ENCODE measurements at places on chromosomes 2 and 18. TPM values are rescaled to one million over a fixed set of nuclear protein-coding genes. Genes with fewer than 3 reads are reported as not detected.

LCT gene
- 0.06 TPM for total RNA-seq

DNA sequence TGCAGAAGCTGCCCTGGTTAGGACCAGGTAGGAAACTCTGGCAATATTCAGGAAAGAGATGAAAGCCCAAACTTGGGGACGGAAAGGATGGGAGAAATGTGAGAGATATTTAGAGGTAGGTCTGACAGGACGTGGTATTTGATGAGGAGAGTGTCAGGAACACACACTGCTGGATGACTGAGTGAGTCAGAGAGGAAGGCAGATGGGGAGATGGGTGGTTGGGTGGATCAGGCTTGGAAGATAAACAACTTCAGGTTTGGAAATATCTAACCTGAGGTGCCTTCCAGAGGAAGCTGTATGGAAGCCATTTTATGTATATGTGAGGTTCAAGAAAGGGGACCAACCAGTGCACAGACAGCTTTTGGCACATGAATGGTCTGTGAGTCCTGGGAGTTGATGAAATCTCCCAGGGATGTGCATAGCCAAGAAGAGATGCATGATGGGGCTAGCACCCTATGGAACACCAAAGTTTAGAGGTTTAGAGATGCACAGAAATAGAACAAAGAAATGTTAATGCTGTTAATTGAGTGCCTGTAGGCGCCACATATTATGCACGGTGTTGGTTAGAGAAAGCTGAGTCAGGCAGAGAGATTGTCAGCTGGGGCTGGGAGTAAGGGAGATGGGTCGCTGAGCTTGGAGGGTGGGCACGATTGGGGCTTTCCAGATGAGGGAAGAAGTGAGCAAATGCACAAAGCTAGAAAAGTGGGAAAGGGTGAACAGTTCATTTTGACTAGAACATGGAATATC lies 101.0 kb downstream of the VIT start:
- no peaks in the 10 kb centered on the region for H3K4me1 ChIP-seq
- no peak for DNase-seq
- H3K27me3 ChIP-seq: no peaks in the 10 kb centered on the region
- no peaks in the 10 kb centered on the region for H3K36me3 ChIP-seq
- no peak overlapping the region for H3K4me3 ChIP-seq

GRCh38 chr2:241289597-241289996 lies 25.9 kb downstream of the HDLBP start:
- DNase-seq: no peak
- no peaks in the 10 kb centered on the region for H3K36me3 ChIP-seq
- H3K27ac ChIP-seq: no peak overlapping the region
- H3K4me3 ChIP-seq: no peak overlapping the region

- peaks cover 54% of the 10 kb centered on the region for H3K4me1 ChIP-seq
- no peak for DNase-seq
- H3K36me3 ChIP-seq: no peaks in the 10 kb centered on the region
- no peak overlapping the region for H3K27ac ChIP-seq
- H3K27me3 ChIP-seq: no peaks in the 10 kb centered on the region
Observed at GRCh38 chr2:233356546-233357308, 2.4 kb downstream of the DGKD start.

DNA sequence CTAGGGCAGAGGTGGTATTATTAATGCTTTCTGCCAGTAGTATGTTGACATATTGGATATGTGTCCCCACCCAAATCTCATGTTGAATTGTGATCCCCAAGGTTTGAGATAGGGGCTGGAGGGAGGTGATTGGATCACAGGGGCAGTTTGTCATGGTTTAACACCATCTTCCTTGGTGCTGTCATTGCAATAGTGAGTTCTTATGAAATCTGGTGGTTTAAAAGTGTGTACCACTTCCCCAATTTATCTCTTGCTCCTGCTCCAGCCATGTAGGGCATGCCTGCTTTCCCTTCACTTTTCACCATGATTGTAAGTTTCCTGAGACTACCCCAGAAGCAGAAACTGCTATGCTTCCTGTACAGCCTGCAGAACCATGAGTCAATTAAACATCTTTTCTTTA lies 47.1 kb upstream of the THSD7B start:
- H3K4me1 ChIP-seq: no peaks in the 10 kb centered on the region
- no peak for DNase-seq
- H3K27ac ChIP-seq: no peak overlapping the region
- H3K4me3 ChIP-seq: no peak overlapping the region
- H3K27me3 ChIP-seq: no peaks in the 10 kb centered on the region

DNA sequence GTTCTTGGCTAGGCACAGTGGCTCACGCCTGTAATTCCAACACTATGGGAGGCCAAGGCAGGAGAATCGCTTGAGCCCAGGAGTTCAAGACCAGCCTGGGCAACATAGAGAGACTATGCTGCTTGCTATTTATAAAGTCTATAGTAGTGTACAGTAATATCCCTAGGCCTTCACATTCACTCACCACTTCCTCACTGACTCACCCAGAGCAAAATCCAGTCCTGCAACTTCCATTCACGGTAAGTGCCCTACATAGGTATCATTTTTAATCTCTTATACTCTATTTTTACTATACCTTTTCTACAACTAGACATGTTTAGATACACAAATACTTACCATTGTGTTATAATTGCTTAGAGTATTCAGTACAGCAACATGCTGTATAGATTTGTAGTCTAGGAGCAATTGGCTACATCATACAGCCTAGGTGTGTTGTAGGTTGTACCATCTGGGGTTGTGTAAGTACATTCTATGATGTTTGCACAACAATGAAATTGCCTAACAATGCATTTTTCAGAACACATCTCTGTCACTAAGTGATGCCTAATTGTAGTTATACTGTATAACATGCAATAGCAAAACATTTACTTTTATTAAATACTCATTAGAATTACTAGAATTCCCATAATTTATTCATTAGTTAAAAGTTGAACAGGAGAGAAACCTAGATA lies 8.8 kb downstream of the DHX57 start:
- H3K4me3 ChIP-seq: no peak overlapping the region
- H3K4me1 ChIP-seq: no peaks in the 10 kb centered on the region
- DNase-seq: no peak
- H3K36me3 ChIP-seq: peaks cover 2% of the 10 kb centered on the region
- no peaks in the 10 kb centered on the region for H3K27me3 ChIP-seq
- H3K27ac ChIP-seq: no peak overlapping the region

- H3K4me3 ChIP-seq: no peak overlapping the region
- no peaks in the 10 kb centered on the region for H3K4me1 ChIP-seq
- H3K27me3 ChIP-seq: no peaks in the 10 kb centered on the region
- no peaks in the 10 kb centered on the region for H3K36me3 ChIP-seq
- DNase-seq: no peak
Observed at GRCh38 chr2:128388499-128388941, 69.9 kb upstream of the HS6ST1 start.

TSPYL6 gene
- total RNA-seq: not detected

DNA sequence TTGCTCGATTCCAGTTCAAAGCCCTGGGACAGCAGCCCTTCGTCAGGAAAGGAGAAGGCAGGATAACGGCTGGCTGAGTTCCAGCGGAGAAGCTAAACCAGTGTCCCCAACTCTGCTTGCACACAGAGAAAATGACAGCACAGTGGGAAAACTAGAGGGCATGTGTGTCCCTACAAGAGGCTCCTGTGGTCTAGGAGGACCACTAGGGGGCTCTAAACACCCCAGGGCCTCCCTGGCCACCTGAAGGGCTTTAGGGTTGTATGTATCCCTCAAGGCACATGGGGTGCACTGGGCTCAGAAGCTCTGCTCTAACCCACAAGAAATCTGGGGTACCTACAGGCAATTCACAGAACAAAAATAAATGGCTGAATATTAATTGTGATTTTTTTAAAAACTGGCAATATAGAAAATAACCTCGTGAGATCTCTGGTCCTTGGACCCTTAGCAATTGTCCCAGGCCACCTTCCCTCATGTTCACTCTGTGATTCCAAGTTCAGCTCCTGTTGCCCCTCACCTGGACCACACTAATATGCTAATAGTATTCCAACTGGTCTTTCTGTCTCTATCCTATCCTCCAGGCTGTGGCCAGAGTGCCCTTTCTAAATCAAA lies 17.5 kb downstream of the STAT1 start:
- H3K27me3 ChIP-seq: no peaks in the 10 kb centered on the region
- H3K4me3 ChIP-seq: no peak overlapping the region
- peaks cover 92% of the 10 kb centered on the region for H3K36me3 ChIP-seq
- DNase-seq: peak; percentile 40

- H3K4me1 ChIP-seq: peaks cover 25% of the 10 kb centered on the region
- DNase-seq: no peak
- no peaks in the 10 kb centered on the region for H3K36me3 ChIP-seq
- H3K4me3 ChIP-seq: no peak overlapping the region
- no peak overlapping the region for H3K27ac ChIP-seq
- no peaks in the 10 kb centered on the region for H3K27me3 ChIP-seq
Observed at GRCh38 chr2:37318401-37318800, 6.2 kb downstream of the PRKD3 start.

DNA sequence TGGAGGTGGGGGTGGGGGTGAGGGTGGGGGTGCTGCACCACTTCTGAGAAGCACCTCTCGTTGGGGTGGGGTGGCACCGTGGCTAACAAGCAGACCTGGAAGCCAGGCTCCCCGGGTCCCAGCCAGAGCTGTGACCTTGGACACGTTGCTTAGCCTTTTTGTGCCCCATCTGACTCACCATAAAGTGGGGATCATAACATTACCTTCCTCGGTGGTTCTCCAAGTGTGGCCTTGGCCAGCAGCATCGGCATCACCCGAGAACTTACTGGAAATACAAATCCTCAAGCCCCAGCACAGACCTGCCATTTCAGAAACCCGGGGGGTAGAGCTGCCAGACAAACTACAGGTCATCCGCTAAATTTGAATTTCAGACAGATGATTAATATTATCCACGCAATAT lies 58.7 kb upstream of the SLC66A3 start:
- H3K27ac ChIP-seq: no peak overlapping the region
- no peaks in the 10 kb centered on the region for H3K4me1 ChIP-seq
- H3K27me3 ChIP-seq: no peaks in the 10 kb centered on the region
- no peaks in the 10 kb centered on the region for H3K36me3 ChIP-seq
- no peak for DNase-seq
- no peak overlapping the region for H3K4me3 ChIP-seq

- H3K4me1 ChIP-seq: no peaks in the 10 kb centered on the region
- DNase-seq: no peak
- no peak overlapping the region for H3K27ac ChIP-seq
- no peak overlapping the region for H3K4me3 ChIP-seq
- no peaks in the 10 kb centered on the region for H3K36me3 ChIP-seq
Observed at GRCh38 chr2:160538559-160539355, 45.1 kb upstream of the RBMS1 start.

DNA sequence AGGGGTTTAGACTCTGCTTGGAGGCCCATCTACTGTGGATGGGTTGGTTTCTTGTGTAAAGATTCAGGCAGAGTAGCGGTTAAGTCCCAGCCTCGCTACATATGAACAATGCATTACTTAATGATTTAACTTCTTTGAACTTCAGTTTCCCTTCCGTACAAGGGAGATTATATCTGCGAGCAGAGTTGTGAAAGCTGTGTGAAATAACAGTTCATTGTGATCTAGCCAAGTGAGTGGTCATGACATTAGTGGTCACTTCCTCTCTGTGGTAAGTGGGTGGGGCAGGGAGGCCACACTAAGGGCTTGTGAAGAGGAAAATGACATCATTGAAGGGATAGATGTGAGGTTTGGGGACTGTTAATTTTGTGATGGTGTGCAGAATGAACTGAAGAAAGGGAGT lies 14.1 kb upstream of the MEX3C start:
- peak; percentile 69 for DNase-seq
- H3K27ac ChIP-seq: peak overlapping the region; percentile 15
- H3K27me3 ChIP-seq: no peaks in the 10 kb centered on the region
- peaks cover 12% of the 10 kb centered on the region for H3K4me1 ChIP-seq

FAM228A gene
- 0.36 TPM for total RNA-seq

GNAL gene
- 0.33 TPM for total RNA-seq

KCNE4 gene
- not detected for total RNA-seq

TRABD2A gene
- 90.7 TPM for total RNA-seq

- no peak overlapping the region for H3K27ac ChIP-seq
- no peaks in the 10 kb centered on the region for H3K36me3 ChIP-seq
- no peaks in the 10 kb centered on the region for H3K4me1 ChIP-seq
- no peak for DNase-seq
Observed at GRCh38 chr2:212940816-212941215, 210.6 kb downstream of the IKZF2 start.

ZNG1B gene
- 43.3 TPM for total RNA-seq

DNA sequence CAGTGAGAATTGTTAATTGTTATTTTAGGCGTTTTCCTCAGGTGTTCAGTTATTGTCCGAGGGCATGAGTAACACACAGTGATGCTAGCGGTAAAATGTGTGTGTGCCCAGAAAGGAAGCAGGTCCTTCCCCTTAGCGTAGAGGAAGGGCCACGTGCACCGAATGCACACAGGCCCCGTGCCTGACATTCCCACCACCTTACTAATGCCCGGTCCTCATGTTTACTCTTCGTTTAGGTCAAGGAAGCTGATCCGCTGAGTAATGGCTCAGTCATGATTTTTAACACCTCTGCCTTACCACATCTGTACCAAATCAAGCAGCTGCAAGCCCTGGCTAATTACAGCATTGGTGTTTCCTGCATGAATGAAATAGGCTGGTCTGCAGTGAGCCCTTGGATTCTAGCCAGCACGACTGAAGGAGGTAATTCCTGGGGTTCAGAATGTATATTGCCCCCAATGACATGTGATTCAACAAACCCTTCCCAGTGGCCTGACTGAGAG lies 76.7 kb downstream of the MERTK start:
- H3K27me3 ChIP-seq: no peaks in the 10 kb centered on the region
- no peak overlapping the region for H3K4me3 ChIP-seq
- DNase-seq: no peak

SULT1C4 gene
- not detected for total RNA-seq

GRCh38 chr2:233968556-233968955 lies 51.4 kb downstream of the TRPM8 start:
- peak; percentile 14 for DNase-seq
- peaks cover 11% of the 10 kb centered on the region for H3K4me1 ChIP-seq
- H3K27me3 ChIP-seq: no peaks in the 10 kb centered on the region
- H3K27ac ChIP-seq: no peak overlapping the region
- H3K36me3 ChIP-seq: no peaks in the 10 kb centered on the region
- no peak overlapping the region for H3K4me3 ChIP-seq

GRCh38 chr2:240155048-240155744 lies 14.7 kb upstream of the OTOS start:
- H3K27ac ChIP-seq: no peak overlapping the region
- no peaks in the 10 kb centered on the region for H3K27me3 ChIP-seq
- no peaks in the 10 kb centered on the region for H3K4me1 ChIP-seq

DNA sequence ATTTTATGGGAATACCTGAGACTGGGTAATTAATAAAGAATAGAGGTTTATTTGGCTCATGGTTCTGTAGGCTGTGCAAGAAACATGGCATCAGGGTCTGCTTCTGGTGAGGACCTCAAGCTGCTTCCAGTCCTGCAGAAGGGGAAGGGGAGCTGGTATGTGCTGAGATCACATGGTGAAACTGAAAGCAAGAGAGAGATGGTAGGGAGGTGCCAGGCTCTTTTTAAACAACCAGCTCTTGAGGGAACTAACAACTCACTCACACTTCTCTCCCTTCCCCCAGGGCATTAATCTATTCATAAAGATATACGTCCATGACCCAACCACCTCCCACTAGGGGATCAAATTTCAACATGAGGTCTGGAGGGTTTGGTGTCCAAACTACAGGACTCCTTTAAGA lies 40.1 kb downstream of the AGPS start:
- DNase-seq: no peak
- H3K27me3 ChIP-seq: no peaks in the 10 kb centered on the region
- no peak overlapping the region for H3K4me3 ChIP-seq
- no peak overlapping the region for H3K27ac ChIP-seq
- H3K36me3 ChIP-seq: no peaks in the 10 kb centered on the region
- H3K4me1 ChIP-seq: no peaks in the 10 kb centered on the region

GRCh38 chr2:218570850-218571249 lies 2.2 kb downstream of the CNOT9 start:
- H3K4me3 ChIP-seq: no peak overlapping the region
- H3K4me1 ChIP-seq: peaks cover 57% of the 10 kb centered on the region
- peak overlapping the region; percentile 99 for H3K27ac ChIP-seq
- peaks cover 14% of the 10 kb centered on the region for H3K36me3 ChIP-seq
- no peaks in the 10 kb centered on the region for H3K27me3 ChIP-seq
- no peak for DNase-seq

GKN2 gene
- not detected for total RNA-seq

ZBTB7C gene
- total RNA-seq: not detected
